ENCODE measurements at places on chromosomes 2 and 18.

- DNase-seq, result no peak
These were observed 2.3 kb downstream of the SIX2 start for GRCh38 chr2:45006942-45007287.

- no peak for DNase-seq
These were observed 450.1 kb downstream of the LPIN1 start for GRCh38 chr2:12196495-12196894.

- no peak for DNase-seq
These were observed 12.9 kb downstream of the FZD7 start for GRCh38 chr2:202046572-202046971.

DNA sequence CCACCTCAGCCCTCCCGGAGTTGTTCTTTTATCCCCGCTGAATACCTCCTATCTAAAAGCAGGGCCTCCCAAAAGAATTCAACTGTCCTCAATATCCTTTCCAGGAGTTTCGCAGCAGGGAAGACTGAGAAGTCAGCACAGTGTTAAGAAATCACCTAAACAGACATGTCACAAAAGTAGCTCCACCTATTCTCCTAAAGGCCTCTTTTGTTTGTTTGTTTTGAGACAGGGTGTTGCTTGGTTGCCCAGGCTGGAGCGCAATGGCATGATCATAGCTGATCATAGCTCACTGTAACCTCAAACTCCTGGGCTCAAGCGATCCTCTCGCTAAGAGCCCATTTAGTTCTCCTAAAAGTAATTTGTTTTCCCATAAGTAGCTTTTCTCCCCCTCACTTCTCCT lies 53.8 kb downstream of the TEX44 start:
- DNase-seq, result no peak

DNA sequence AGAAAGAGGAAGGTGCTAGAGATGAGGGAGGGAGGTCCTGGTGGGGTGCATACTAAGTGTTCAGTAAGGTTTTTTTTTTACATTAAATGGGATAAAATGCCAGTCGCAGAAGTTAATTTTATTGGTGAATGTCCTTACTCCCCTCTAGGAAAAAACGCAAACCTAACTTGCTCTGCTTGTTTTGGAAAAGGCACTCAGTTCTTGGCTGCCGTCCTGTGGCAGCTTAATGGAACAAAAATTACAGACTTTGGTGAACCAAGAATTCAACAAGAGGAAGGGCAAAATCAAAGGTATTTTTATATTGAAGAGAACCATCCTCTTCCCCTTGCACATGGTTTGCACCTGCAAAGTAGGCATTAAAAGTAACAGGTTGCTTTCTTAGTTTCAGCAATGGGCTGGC lies 12.7 kb upstream of the IL18R1 start:
- no peak for DNase-seq

- no peak for DNase-seq
These were observed 30.0 kb downstream of the PMAIP1 start for GRCh38 chr18:59929621-59930295.

- DNase-seq, result no peak
These were observed 179.9 kb upstream of the FN1 start for GRCh38 chr2:215615803-215616174.
